Left forelimb (tissue), 1 donor: ENCODE measurements at places on chromosomes 1 and 21.

- DNase-seq: no peak
These were observed 38.4 kb downstream of the ADAMTS1 start for GRCh38 chr21:26806801-26807295.

DNA sequence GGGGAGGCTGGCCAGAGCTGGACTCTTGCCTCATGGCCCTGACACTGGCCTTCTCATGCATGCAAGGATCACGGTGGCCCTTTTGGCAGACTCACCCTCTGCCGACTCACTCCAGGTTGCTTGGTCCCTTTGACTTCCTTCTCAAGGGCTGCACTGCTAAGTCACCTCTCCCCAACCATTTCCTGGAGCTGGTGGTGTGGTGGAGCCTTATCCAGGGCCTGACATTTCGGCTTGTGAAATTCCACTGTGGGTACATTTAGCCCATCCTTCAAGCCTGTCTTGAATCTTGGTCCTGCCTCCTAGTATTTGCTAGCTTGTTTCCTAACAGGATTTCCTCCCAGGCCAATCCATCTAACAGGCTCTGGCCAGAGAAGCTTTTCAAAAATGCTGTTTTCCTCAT is 52.6 kb upstream of the JUN start:
- DNase-seq: no peak

- no peak for DNase-seq
These were observed 95.2 kb downstream of the PTPN14 start for GRCh38 chr1:214455971-214456867.

DNA sequence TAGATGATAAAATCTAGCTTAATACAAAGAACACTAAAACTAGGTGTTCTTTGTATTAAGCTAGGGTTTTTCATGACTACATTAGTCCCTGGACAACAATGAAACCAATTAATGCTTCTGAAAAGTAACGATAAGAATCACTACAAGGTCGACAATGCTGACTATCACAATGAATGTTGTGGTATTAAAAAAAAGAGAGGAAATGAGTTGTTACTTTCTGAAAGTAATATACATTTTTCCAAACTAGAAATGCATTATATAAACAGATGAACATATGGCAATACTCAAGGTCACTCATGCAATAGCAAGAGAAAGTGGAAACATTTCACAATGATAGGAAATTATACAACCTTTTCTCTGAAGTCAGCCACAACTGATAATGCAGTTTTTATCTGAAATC is 19.0 kb downstream of the DPH5 start:
- DNase-seq: no peak

DNA sequence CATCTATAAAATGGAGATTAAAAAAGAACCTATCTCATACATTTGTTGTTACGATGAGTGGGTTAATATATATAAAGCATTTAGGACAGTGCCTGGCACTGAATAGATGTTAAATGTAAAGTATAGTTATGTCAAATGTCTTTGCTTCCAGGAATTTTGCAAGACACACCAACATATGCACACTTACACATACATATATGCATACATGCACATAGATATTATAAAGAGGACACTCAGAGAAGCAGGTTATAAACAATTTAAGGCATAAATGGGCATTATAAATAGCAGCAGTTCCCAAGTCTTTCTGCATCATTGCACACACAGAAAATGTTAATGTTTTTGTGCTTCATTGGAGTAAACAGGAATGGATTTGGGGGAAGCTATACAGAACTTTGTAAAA is 13.3 kb downstream of the CYP4X1 start:
- no peak for DNase-seq

GRCh38 chr1:71738910-71739309 is 543.4 kb downstream of the NEGR1 start:
- DNase-seq: no peak

- DNase-seq: no peak
These were observed 130.3 kb upstream of the NRIP1 start for GRCh38 chr21:15195104-15195503.

DNA sequence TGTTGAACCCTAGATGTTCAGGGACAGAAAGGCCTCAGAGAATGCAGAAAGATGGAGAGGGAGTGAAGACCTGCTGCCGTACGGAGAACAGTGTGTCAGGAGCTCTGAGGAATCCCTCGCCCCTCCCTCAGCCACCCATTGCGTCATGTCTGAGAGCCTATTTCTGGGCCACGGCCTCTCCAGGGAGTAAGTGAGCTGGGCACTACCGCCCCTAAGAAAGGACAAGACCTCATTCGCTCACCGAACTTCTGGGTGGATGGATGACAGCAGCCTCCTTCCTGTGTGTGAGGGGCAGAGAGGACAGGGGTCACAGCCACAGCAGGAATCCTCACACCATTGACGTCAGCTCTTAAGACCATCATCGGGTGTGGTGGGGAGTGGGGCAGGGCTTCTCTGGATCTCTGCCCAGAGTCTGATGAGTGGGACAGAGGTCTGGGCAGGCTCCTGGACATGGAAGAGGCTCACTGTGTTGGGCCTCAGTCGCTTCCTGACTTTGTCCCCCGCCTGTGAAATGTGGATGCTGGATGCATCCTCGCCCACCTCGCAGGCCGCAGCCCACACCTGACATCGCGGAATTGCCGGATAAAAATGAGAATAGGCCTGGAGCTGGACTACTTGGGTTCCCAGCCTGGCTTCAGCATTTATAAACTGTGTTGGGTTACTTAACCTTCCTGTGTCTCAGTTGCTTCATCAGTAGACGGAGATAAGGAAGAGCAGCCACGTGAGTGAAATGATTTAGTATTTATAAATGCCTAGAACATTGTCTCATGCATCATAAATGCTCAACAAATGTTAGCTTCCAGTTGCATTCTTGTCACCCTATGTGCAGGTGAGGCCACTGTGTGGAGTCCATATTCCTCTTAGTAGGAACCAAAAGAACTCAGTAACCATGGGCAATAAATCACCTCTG is 238.6 kb downstream of the TRABD2B start:
- DNase-seq: peak; percentile 56

DNA sequence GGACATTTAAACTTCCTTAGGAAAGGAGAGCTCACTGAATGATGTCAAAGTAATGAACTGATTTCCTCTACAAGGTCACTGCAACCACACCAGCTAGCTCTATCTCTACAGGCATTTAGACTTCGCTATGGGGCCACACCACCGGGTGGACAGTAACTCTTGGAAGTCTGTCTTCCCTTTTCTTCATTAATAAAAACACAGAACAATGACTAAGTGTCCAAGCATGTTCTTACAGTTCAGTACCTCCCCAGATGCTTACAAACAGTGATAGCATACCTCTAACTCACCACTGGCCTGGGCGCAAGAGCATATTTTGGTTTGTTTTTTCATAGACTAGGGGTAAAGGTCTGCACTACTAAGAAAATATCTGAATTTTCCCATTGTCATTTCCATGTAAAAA is 54.6 kb downstream of the SIM2 start:
- no peak for DNase-seq

DNA sequence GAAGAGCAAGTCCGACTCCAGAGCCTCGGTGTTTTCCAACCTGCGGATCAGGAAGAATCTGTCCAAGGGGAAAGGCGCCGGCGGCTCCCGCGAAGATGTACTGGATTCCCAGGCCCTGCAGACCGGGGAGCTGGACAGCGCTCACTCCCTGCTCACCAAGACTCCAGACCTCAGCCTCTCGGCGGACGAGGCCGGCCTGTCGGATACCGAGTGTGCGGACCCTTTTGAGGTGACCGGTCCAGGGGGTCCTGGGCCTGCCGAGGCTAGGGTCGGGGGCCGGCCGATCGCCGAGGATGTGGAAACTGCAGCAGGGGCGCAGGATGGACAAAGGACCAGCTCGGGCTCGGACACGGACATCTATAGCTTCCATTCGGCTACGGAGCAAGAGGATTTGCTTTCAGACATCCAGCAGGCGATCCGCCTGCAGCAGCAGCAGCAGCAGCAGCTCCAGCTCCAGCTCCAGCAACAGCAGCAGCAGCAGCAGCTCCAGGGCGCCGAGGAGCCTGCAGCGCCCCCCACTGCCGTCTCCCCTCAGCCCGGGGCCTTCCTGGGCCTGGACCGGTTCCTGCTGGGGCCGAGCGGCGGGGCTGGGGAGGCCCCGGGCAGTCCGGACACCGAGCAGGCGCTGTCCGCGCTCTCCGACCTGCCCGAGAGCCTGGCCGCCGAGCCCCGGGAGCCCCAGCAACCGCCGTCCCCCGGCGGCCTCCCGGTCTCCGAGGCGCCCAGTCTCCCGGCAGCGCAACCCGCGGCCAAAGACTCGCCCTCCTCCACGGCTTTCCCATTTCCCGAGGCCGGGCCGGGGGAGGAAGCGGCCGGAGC is 827 bp downstream of the FMN2 start:
- peak; percentile 70 for DNase-seq

DNA sequence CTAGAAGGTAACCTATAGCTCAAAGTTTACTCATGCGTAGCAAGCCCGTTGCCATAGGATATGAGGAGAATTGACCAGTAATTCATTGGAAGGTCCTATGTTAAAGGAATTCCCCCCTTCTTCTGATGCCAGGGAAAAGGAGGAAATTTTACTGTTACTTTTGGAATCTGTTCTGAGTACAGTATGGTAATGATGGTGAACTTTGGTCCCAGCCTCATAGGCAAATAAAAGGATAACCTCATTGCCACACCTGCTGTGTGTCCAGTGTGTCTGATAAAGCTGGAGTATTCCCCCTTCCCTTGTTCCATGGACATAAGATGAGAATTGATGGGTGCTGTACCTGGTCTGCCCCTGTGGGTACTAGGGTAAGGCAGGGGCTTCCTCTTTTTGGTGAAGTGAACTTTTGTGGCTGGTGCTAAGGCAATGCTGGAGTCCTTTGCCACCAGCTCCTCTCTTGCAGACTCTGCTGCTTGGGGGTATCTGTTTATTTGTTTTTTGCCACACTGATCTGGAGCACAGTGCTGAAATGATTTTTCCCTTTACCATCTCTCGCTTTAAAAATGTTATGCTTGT is 22.2 kb downstream of the MPZ start:
- DNase-seq: no peak
